ENCODE measurements at places on chromosomes 11 and 22. TPM values are rescaled to one million over a fixed set of nuclear protein-coding genes. Genes with fewer than 3 reads are reported as not detected.

Gene F2
- total RNA-seq: 0.72 TPM

Gene OR8I2
- total RNA-seq: not detected

Gene ANO1
- total RNA-seq: 0.13 TPM

Gene ZNF214
- total RNA-seq: not detected

- no peak overlapping the region for H3K4me3 ChIP-seq
- H3K27me3 ChIP-seq: peaks cover 6% of the 10 kb centered on the region
- H3K4me1 ChIP-seq: no peaks in the 10 kb centered on the region
- H3K27ac ChIP-seq: no peak overlapping the region
- DNase-seq: no peak
Observed at GRCh38 chr11:118622376-118623268, 15.2 kb downstream of the PHLDB1 start.

GRCh38 chr11:132358573-132358953 lies 988.1 kb downstream of the NTM start:
- no peaks in the 10 kb centered on the region for H3K36me3 ChIP-seq
- peaks cover 44% of the 10 kb centered on the region for H3K4me1 ChIP-seq
- no peaks in the 10 kb centered on the region for H3K27me3 ChIP-seq
- peak overlapping the region; percentile 91 for H3K27ac ChIP-seq
- peak overlapping the region; percentile 51 for H3K4me3 ChIP-seq

- no peak overlapping the region for H3K4me3 ChIP-seq
- H3K27ac ChIP-seq: no peak overlapping the region
- peaks cover 3% of the 10 kb centered on the region for H3K36me3 ChIP-seq
- DNase-seq: no peak
- H3K4me1 ChIP-seq: peaks cover 9% of the 10 kb centered on the region
Observed at GRCh38 chr11:64900774-64901173, 16.2 kb downstream of the ATG2A start.

DNA sequence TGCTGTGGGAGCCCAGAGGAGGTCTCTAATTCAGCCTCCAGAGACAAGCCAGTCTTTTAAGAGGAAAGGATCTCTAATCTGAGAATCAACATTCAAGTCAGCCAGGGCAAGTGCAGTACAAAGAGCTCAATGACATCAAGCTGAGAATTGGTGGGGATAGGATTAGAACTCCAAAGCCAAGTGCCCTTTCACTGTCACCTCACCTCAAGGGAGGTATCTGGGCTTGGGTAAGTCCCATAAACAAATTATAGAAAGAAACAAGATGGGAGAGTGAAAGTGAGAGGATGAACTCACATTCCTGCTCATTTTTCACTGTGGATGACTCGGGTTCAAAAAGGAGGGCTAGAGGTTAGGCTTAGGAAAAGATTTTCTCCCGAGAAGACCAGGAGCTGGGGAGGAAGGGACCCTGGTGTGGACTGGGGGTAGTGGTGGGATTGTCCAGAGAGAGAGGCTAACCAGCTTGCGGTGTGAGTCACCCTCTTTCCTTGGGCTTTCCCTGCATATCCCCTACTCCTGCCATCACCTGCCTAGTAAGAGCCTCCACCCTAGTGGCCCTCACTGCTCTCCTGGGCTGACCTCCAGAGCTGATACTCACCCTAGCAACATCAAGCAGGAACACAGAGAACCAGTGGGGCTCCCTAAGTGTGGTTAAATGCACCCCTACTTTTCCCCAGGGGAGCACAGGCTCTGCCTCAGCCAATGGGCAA lies 70.4 kb downstream of the RRM1 start:
- no peaks in the 10 kb centered on the region for H3K4me1 ChIP-seq
- H3K4me3 ChIP-seq: no peak overlapping the region
- H3K27ac ChIP-seq: no peak overlapping the region

DNA sequence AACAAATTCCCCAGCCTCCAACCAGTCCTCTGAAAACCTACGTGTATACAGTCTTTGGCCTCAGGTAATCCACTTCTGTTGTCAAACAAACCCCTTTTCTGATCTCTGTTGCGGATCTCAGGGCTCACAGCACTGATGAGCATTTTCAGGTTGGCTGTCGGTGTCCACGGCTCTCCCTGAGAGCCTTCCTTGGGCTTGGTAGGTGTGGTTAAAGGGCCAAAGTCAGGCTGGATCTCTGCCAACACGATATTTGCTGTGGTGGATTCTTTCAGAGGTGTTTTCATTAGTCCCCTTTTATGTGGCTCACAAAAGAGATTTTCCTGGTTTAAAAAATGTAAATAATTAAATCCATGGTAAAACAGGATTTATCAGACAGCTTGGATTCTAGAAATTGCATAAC lies 2.9 kb downstream of the E2F8 start:
- DNase-seq: no peak
- H3K4me3 ChIP-seq: no peak overlapping the region
- H3K4me1 ChIP-seq: peaks cover 12% of the 10 kb centered on the region
- no peak overlapping the region for H3K27ac ChIP-seq

GRCh38 chr11:30174265-30175020 lies 56.4 kb upstream of the FSHB start:
- no peaks in the 10 kb centered on the region for H3K27me3 ChIP-seq
- H3K27ac ChIP-seq: no peak overlapping the region
- H3K4me1 ChIP-seq: no peaks in the 10 kb centered on the region
- no peaks in the 10 kb centered on the region for H3K36me3 ChIP-seq

- no peaks in the 10 kb centered on the region for H3K27me3 ChIP-seq
- no peak overlapping the region for H3K27ac ChIP-seq
- DNase-seq: no peak
- H3K36me3 ChIP-seq: no peaks in the 10 kb centered on the region
- H3K4me3 ChIP-seq: no peak overlapping the region
- H3K4me1 ChIP-seq: no peaks in the 10 kb centered on the region
Observed at GRCh38 chr11:94343495-94343894, 39.1 kb downstream of the IZUMO1R start.

DNA sequence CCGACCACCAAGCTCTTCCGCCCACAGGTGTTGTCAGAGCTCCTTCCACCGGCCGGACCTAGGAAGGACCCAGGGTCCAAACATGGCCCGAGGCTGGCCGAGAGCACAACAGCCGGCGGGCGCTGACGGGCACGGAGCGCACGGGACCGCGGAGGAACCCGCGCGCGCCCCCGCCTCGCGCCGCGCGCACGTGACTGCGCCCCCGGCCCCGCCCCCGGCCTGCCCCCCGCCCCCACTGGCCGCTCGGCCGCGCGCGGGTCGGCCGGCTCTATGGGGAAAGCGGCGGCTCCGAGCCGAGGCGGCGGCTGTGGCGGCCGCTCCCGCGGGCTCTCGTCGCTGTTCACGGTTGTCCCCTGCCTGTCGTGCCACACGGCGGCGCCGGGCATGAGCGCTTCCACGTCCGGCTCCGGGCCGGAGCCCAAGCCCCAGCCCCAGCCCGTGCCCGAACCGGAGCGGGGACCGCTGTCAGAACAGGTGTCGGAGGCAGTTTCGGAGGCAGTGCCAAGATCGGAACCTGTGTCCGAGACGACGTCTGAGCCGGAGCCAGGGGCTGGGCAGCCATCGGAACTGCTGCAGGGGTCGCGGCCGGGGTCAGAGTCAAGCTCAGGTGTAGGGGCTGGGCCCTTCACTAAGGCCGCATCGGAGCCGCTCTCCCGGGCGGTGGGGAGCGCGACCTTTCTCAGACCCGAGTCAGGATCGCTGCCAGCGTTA lies at the start of gene OSBP2:
TSS of gene OSBP2 (plus strand) at position 235 of the 711 bp plus-strand sequence. CDS start at position 271, 36 bp downstream.
- no peak within 1 kb of the TSS for H3K27ac ChIP-seq
- no peaks in the 10 kb centered on the region for H3K27me3 ChIP-seq
- no peaks in the 10 kb centered on the region for H3K36me3 ChIP-seq
- peak within 1 kb of the TSS; percentile 87 for H3K4me3 ChIP-seq
- H3K4me1 ChIP-seq: no peaks in the 10 kb centered on the region
- DNase-seq: no peak

- no peak for DNase-seq
- no peak overlapping the region for H3K27ac ChIP-seq
- H3K27me3 ChIP-seq: no peaks in the 10 kb centered on the region
- no peaks in the 10 kb centered on the region for H3K36me3 ChIP-seq
Observed at GRCh38 chr22:19808873-19809478, 45.7 kb downstream of the GNB1L start.

- no peak for DNase-seq
- no peaks in the 10 kb centered on the region for H3K36me3 ChIP-seq
- peak overlapping the region; percentile 35 for H3K4me3 ChIP-seq
- no peaks in the 10 kb centered on the region for H3K27me3 ChIP-seq
- peaks cover 7% of the 10 kb centered on the region for H3K4me1 ChIP-seq
Observed at GRCh38 chr11:124075841-124076651, 34.9 kb upstream of the OR10G7 start.

- no peak for DNase-seq
- no peaks in the 10 kb centered on the region for H3K4me1 ChIP-seq
- no peak overlapping the region for H3K4me3 ChIP-seq
- H3K27me3 ChIP-seq: peaks cover 2% of the 10 kb centered on the region
- H3K36me3 ChIP-seq: no peaks in the 10 kb centered on the region
Observed at GRCh38 chr11:45057938-45058646, 88.3 kb upstream of the PRDM11 start.

DNA sequence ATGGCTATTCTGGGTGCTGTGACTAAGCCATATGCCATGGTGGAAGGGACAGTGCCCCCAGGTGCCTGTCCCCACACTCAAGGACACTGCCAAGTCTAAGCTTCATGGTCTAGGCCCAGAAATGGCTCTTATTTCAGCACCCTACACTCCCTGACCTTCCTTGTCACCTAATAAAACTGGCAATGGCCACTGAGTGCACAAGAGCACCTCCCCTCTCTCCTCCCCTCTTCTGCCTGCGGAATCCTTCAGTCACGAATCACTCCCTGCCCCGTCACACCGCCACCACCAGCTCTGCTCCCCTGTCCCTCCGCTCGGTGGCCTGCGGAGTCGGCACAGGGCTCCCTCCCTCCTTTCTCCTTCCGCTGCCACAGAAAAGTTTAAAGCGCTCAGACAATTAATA lies 19.0 kb upstream of the LMO1 start:
- no peak overlapping the region for H3K27ac ChIP-seq
- H3K4me1 ChIP-seq: no peaks in the 10 kb centered on the region
- no peaks in the 10 kb centered on the region for H3K36me3 ChIP-seq
- peaks cover 1% of the 10 kb centered on the region for H3K27me3 ChIP-seq
- H3K4me3 ChIP-seq: no peak overlapping the region
- DNase-seq: no peak

DNA sequence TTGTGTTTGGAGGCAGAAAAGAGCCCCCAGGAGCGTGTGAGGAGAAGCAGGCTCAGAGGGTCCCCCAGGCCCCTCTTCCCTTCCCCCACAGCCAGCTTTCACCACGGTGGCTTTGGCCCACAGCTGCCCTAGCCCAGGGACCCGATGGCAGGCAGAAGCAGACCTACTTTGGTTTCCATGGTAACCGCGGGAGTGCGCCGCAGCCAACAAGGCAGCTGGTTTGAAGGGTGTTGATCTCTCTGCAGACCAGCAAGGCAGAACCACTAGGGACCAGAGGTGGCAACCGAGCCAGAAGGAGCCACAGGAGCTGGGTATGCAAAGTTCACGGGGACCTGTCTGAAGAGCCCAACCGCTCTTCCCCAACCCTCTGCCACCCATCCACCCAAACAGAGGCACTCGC lies 69.4 kb downstream of the BUD13 start:
- H3K36me3 ChIP-seq: no peaks in the 10 kb centered on the region
- no peaks in the 10 kb centered on the region for H3K4me1 ChIP-seq
- no peak overlapping the region for H3K27ac ChIP-seq

GRCh38 chr11:16814410-16815046 lies 76.1 kb downstream of the C11orf58 start:
- no peak for DNase-seq
- no peak overlapping the region for H3K27ac ChIP-seq
- H3K4me1 ChIP-seq: no peaks in the 10 kb centered on the region
- H3K4me3 ChIP-seq: no peak overlapping the region
- no peaks in the 10 kb centered on the region for H3K36me3 ChIP-seq

DNA sequence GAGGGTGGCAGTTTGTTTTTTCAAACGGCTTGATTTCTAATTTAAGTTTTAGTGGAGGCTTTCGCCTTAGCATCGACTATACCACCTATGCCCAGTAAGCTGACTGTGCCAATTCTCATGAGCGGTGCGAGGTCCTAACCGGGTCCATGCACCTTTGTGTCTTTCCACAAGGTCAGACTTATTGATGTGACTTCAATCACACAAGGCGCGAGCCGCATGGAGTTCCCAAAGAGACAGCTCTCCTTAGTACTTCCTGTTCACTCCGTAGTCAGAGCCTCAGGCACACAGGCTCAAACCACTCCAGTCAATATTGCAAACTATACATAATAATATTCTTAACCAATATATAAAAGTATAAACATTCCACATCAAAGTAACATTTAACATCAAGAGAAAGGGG lies 18.2 kb downstream of the ST14 start:
- no peaks in the 10 kb centered on the region for H3K36me3 ChIP-seq
- no peak overlapping the region for H3K4me3 ChIP-seq
- no peaks in the 10 kb centered on the region for H3K27me3 ChIP-seq
- no peak overlapping the region for H3K27ac ChIP-seq
- DNase-seq: no peak

GRCh38 chr22:47495110-47495509 lies 732.7 kb downstream of the TBC1D22A start:
- no peak for DNase-seq
- no peak overlapping the region for H3K27ac ChIP-seq
- H3K4me3 ChIP-seq: no peak overlapping the region
- H3K27me3 ChIP-seq: no peaks in the 10 kb centered on the region

GRCh38 chr11:12927886-12928285 lies 81.2 kb upstream of the RASSF10 start:
- H3K36me3 ChIP-seq: no peaks in the 10 kb centered on the region
- no peaks in the 10 kb centered on the region for H3K4me1 ChIP-seq

DNA sequence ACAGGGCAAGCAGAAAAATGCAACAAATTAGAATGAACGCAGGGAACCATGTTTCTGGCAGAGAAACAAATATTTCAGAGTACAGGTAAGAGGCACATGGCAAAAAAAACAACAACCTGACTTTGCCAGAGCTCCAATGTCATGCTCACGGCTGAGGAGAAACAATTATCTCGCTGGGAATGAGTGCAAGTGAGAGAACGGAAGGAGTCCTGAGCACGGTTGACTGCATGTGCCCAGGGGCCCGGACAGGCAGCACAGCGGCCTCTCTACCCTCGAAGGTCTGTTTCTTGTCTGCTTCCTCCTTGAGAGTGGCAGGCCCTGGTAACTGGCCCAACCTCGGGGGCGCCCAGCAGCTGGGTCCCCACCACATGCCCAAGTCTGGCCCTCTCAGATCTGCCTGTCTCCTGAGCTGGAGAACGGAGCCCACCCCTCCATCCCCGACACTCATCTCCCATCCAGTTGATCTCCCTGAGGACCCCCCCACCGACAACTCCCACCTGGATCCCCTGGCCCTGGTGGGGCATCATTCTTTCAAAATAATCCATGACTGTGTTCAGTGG lies 24.6 kb upstream of the RTN4R start:
- no peaks in the 10 kb centered on the region for H3K36me3 ChIP-seq
- H3K27me3 ChIP-seq: no peaks in the 10 kb centered on the region
- no peak overlapping the region for H3K27ac ChIP-seq
- H3K4me1 ChIP-seq: no peaks in the 10 kb centered on the region
- no peak overlapping the region for H3K4me3 ChIP-seq
- DNase-seq: no peak

GRCh38 chr11:128483211-128483788 lies 104.1 kb downstream of the ETS1 start:
- H3K4me1 ChIP-seq: peaks cover 41% of the 10 kb centered on the region
- H3K27me3 ChIP-seq: no peaks in the 10 kb centered on the region
- peak; percentile 79 for DNase-seq
- peak overlapping the region; percentile 37 for H3K4me3 ChIP-seq
- peaks cover 55% of the 10 kb centered on the region for H3K36me3 ChIP-seq
- H3K27ac ChIP-seq: peak overlapping the region; percentile 97
